HCEC 1CT (cell line): ENCODE measurements at places on chromosomes 16 and 17.

GRCh38 chr17:74882517-74883240 is 9.9 kb upstream of the FDXR start:
- no peak for DNase-seq

- no peak for DNase-seq
These were observed 124.7 kb downstream of the BCAS3 start for GRCh38 chr17:60802377-60802776.

DNA sequence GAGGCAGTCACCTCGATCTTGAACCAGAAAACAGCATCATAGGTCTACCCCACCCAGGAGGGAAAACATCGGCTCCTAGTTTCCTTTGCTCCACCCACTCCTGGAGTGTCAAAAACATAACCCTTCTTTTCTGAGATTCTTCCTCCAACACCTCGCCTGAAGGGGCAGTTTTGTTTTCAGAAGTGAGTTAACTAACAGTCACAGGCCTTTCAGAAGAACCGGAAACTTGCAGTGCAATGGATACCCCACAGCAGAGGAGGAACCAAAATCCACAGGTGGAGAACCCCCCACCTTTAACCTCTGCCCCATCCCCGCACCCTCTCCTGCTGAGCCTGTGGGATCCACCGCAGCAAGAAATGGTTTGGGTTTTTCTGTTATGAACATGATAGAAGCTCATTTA is 7.8 kb upstream of the TEX2 start:
- no peak for DNase-seq

DNA sequence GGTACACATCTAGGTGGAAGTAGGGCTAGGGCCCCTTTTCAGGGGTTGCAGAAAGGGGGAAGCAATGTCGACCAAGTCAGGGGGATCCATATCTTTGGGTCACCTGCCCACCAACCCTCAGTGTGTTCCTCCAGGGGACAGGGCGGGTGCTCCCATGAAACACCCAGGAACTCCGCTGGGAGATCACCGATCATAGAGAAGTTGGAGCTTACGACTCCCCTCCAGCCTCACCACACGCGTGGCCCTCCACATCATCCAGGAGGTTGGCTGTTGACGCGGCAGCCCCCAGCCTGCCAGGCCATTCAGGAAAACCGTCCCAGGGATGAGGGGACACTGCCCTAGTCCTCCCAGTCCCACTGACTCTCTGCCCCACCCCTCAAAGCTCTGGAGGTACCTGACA is 17.3 kb upstream of the MRPS23 start:
- no peak for DNase-seq

DNA sequence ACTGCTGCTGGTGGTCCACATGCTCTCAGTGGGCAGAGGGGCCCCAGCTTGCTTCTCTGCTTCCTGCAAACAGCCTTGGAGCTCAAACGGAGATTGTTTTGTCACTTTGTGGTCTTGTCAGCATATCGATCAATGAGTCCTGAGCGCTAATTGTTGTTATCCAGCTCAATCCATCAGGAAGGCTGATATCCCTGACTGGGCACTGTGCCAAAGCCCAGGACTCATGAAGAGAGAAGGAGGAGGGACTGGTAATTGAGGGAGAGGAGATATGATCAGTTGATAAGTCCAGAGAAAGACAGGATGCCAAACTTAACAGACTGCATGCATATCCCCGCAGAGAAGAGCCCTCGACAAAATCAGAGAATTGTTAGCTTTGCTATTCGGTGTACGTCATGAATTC is 58.6 kb upstream of the DNAH9 start:
- DNase-seq: no peak

GRCh38 chr16:84967828-84968227 is 43.5 kb downstream of the ZDHHC7 start:
- DNase-seq: no peak

DNA sequence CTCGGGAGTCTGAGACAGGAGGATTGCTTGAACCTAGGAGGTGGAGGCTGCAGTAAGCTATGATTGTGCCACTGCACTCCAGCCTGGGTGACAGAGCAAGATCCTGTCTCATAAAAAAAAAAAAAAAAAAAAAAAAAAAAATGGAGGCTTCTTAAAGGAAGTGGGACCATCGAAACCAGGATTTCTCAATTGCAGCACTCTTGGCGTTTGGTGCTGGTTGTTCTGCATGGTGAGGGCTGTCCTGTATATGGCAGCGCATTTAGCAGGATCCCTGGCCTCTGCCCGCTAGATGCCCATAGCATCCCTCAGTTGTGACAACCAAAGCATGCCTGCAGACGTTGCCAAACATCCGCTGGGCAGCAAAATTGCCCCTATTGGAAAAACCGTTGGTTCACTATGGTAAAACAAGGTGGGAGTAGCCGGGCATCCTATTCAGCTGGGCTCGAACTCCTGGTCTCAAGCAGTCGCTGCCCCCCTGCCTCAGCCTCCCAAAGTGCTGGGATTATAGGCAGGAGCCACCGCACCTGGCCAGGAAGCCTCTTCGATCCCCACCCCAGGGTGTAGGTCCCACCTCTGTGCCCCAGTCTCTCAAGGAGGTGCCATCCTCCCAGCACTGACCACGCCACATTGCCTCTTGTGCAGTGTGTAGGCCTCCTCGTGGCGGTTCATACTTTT is 6.5 kb upstream of the NPIPB7 start:
- DNase-seq: no peak

GRCh38 chr16:47463771-47464624 is 2.9 kb downstream of the PHKB start:
- no peak for DNase-seq

DNA sequence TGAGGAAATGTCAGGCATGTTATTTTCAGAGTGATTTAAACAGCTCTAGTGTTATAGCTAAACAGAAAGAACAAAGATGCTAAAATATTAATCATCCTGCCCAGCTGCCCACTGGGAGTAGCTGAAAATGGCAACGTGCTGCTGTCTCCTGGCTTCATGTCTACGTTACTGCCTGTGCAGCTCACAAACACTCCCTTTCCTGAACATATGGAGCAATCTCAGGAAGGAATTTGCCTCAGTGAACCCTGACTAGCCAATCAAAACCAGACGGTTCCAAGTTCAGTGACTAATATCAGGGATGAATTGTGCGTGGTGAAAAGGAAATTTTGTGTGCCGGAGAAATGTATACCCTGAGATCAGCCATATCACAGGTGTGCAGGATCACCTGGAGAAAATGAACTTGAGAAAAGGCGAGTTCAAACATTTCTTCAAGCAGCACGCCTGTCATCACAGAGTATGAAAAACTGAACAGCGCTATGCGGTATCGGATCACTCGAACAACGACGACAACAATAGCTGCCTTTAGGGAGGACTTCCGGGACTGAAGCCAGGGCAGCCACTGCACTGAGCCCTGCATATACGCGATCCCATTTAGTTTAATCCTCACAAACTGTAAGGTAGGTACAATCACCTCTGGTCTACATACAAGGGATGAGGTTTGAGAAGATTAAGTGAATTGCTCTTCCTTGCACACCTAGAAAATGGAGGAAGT is 110.3 kb downstream of the STX8 start:
- DNase-seq: peak; percentile 21

- no peak for DNase-seq
These were observed 469.9 kb downstream of the HS3ST4 start for GRCh38 chr16:26161461-26162180.

DNA sequence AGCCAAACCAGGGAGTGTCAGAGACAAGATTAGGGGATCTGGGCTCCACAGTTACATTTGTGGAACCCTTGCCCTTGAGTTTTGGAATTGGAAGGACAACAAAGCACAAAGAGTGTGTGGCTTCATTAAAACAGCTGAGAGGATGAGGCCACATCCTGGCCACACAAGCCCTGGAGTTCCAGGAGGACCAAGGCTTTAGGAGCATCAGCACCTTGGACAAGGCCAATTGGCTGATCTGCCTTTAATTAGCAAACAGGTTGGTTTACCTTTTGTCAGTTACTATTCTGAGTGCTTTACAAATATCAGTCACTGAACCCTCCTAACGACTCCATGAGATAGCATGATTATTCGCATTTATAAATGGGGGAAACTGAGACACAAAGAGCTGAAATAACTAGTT is 54.7 kb downstream of the SLC6A2 start:
- DNase-seq: no peak

DNA sequence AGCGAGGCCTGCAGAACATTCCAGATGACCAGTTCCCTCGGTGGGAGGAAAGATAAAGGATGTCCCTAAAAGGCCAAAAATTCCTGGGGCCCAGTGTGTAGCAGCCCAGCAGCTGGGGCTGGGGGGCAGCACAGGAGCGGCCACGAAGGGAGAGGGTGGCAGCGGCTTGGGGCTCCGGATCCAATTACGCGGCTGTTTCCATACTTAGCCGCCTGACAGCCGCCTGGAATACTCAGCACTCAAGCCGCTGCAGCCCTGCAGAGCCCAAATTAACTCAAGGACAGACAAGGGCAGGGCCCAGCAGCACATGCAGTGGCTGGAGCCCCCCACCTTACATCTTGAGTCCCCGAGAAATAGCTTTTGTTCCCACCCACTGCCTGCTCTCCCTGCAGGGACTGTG is 1.3 kb downstream of the SRL start:
- DNase-seq: no peak

DNA sequence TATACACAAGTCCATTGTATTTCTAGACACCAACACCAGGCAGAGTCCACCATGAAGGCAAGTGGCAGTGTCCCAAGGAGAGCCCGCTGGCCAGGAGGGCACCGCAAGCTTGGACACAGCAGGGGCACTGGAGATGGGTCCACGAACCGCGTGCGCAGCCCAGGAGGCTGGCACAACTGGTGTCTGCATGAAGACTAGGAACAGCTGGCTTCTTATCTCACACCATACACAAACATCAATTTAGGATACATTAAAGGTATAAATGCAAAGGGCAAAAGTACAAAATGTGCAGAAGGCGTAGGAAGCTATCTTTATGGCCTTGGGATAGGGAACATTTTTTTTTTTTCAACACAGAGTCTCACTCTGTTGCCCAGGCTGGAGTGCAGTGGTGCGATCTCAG is 52.4 kb downstream of the ANKRD11 start:
- DNase-seq: no peak

GRCh38 chr17:12386225-12386624 is 279.5 kb upstream of the MYOCD start:
- no peak for DNase-seq

GRCh38 chr16:728131-728889 is 1.4 kb downstream of the HAGHL start:
- DNase-seq: peak; percentile 86

- DNase-seq: peak; percentile 5
These were observed at the start of gene MEFV for GRCh38 chr16:3256146-3256865. TSS of gene MEFV (minus strand) at chr16:3256633. CDS start at chr16:3256587, 46 bp downstream.

DNA sequence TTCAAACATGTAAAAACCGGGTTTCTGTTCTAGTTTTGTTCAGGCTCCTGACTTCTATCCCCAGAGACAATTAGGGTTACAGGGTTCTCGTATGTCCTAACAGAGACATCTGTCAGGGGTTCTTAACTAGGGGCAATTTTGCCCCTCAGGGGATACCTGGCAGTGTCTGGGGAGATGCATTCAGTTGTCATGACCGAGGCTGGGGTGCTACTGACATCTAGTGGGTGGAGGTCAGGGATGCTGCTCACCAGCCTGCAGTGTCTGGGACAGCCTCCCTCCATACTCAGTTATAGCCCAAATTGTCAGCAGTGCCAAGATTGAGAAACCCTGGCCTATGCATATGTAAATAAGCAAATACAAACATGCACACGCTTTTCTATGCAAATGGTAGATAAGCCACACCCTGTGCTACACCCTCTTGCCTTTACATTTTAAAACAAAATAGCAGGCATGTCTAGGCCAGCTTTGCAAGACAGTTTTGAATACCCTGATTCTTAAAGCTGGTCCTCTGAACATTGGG is 37.4 kb downstream of the CLEC16A start:
- peak; percentile 32 for DNase-seq

- DNase-seq: no peak
These were observed 9.2 kb downstream of the SUMO2 start for GRCh38 chr17:75173526-75173925.

DNA sequence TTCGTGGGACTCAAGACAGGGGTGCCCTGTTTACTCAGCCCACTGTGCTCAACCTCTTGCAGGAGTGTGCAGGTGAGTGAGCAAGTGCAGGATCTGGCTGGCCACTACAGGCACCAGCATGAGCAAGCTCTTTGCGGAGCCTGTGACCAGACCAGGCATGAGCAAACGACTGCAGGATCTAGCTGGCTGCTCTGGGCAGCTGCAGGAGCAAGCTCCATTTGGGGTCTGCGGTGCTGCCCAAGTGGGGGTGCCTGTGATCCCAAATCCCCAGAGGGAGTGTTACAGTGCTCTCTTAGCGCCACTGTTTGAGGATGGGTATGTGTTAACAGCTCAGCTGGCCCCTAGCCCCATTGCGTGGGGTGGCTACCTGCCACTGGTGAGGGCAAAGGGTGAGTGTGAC is 2.4 kb downstream of the USP6 start:
- no peak for DNase-seq

DNA sequence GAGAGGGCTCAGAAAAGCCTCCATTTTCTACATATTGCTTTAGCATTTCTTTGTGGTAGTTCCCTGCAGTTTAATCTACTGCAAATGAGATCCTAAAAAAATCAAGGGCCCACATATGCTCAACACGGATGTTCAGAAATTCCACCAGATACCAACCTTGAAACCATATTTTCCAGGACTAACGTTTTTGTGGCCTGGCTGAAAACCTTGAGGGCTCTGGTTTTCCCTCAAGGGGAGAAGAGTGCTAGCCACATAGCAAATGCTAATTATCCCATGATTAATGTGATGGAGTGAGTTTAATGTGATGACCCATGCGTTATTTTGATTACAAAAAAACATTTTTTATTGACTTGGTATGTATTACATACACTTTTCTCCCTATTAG is 68.9 kb downstream of the SNX11 start:
- no peak for DNase-seq

DNA sequence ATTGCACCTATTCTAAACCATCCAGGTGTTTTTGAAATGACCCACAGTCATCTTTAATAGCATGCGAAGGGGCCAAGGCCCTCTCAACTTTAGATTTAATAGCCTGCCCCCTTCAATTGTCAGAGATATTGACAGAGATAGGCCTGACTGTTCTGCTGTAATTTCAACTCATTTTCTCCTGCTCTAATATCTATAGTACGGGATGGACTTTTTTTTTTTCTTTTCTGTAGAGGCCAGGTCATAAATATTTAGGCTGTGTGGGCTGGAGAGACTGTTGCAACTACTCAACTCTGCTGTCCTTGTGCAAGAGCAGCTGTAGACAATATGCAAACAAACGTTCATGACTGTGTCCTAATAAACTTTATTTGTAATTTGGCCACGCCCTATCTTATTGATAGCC is 24.7 kb upstream of the KRT20 start:
- DNase-seq: peak; percentile 86

GRCh38 chr16:50509521-50510341 is 38.5 kb upstream of the NKD1 start:
- DNase-seq: no peak

GRCh38 chr17:13981881-13982280 is 87.4 kb upstream of the COX10 start:
- DNase-seq: no peak

- DNase-seq: no peak
These were observed 999.7 kb downstream of the CDH11 start for GRCh38 chr16:64122177-64122576.

DNA sequence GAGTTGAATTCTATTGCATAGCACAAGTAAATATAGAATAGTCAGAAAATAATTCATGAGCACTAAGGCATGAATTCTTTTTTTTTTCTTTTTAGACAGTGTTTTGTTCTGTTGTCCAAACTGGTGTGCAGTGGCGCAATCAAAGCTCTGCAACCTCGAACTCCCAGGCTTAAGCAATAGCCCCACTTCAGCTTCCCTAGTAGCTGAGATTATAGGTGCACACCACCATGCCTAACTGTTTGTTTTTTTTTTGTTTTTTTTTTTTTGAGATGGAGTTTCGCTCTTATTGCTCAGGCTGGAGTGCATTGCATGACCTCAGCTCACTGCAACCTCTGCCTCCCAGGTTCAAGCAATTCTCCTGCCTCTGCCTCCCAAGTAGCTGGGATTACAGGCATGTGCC is 16.6 kb downstream of the TUBD1 start:
- DNase-seq: no peak
